ENCODE measurements at places on chromosomes 13 and 19.

GRCh38 chr13:21202767-21203531 is 26.5 kb downstream of the MRPL57 start:
- DNase-seq = no peak

- no peak for DNase-seq
These were observed 68.6 kb downstream of the CELF5 start for GRCh38 chr19:3292958-3293529.

DNA sequence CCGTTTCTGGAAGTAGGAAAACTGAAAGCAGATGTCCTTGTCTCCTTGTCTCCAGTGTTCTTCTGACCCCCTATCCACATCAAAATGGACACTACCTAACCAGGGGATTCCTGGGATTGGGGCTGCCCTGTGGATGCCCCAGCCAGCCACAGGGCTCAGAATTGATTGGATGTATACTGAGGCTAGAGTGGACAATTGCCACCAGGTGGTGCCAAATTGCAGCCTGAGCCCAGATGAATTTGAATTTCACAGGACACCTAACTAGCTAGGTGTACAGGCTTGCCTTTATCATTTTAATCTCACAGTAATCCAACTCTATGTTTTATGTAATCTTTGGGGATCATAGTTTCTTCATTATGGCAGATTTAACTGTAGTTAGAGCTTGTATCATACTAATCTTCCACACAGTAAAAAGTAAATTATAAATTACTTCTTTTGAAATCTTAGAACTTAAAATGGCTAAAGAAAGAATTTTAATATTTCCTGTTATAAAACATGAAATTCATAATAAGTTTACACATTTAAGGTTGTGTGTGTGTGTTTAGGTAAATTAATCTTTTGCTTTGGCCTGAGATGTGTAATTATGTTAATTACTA is 58.0 kb downstream of the PIBF1 start:
- DNase-seq = no peak

- DNase-seq = no peak
These were observed 6.5 kb upstream of the DOCK6 start for GRCh38 chr19:11268783-11269267.

- no peak for DNase-seq
These were observed 14.7 kb downstream of the C13orf46 start for GRCh38 chr13:113959198-113959597.

DNA sequence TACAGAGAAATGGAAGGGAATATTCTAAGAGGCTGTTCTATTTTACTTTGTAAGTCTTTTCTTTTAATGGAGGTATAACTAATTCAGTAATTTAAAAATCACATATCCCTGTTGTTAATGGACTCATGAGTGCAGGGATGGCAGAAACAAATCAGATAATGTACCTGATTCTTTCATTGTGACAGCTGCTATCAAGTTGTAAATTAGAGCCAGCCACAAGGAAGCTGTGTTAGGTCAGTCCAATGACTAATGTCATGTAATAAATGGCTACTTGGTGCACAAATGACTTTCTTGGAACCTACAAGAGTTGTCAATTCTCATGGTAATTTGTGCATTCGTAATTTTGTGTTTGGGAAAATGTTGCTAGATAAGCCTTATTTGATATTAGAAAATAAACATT is 446.4 kb downstream of the DCT start:
- DNase-seq = no peak

Measured in activated CD8-positive, alpha-beta memory T cell treated with anti-CD3 and anti-CD28 coated beads for 1 hour (primary cell).